ENCODE measurements at places on chromosomes 3 and 15.
A peak's percentile ranks its signal among the peaks of the same experiment; 100 is the strongest.

GRCh38 chr3:173622166-173622565 lies 224.6 kb downstream of the NLGN1 start:
- no peak for DNase-seq

- DNase-seq, result no peak
Measured at GRCh38 chr3:32794487-32795308, 23.1 kb upstream of the TRIM71 start.

GRCh38 chr3:115284980-115285379 lies 137.9 kb upstream of the ZBTB20 start:
- no peak for DNase-seq

DNA sequence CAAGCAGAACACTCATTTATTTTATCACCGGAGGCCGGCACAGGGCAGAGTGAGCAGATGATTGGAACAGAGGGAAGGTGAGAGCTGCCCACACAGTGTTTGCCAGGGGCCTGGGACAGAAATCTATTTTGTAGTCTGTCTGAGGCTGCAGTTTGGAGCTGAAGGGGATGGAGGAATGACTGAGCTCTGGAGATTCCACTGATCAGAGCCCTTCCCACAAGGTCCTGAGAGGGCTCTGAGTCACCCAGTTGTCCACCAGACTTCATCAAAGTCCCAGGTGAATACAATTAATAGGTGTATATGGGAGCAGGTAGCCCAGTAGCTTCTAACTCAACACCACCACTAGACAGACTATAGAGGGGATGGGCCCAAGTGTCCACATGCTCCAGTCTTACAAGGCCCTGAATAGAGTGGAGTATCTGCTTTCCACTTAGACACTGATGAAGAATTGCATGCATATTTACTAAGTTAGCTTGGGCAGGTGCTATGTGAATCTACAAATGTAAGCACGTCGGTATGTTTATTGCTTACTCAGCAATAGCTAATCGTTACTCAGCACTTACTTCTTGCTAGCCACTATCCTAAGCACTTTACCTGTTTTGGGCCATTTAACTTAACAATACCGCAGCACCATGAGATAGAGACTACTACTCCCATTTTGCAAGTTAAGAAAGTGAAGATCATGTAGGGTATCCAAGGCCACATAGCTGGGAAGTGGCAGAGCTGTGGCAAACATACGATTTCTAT lies 2.7 kb upstream of the STARD5 start:
- no peak for DNase-seq

DNA sequence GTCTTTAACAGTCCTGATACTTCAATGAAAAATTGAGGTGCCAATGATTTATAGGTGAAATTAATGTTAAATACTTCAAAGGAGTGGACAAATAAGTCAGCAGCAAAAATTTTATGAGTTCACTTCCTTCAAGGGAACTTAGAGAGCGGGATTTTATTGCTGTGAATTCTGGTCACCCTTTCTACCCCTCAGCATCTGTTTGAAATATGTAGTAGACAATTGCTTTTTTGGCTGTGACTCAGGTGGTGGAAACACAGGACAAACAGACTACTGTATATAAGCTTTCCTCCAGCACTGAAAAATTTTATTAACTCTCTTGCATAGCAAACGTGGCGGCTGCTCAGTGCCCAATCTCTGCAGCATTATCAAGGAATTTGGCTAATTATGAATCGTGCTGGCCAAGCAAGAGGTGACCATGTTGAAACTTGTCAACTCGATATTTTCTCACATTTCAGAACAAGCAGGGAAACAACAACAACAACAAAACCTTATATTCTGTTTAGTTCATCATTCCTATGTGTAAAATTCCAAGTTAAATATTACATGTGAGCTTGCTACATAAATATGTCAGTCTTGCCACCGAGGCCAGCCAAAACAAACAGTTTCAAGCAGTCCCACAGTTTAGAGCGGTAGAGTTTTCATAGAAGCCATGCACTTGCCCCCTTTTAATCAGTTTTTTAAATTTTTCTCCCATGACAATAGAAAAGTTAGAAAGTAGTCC lies 420.2 kb downstream of the FOXP1 start:
- DNase-seq, result no peak

GRCh38 chr3:190301591-190301990 lies 20.7 kb downstream of the CLDN1 start:
- no peak for DNase-seq

GRCh38 chr3:29183346-29184087 lies 97.4 kb upstream of the RBMS3 start:
- DNase-seq, result no peak

DNA sequence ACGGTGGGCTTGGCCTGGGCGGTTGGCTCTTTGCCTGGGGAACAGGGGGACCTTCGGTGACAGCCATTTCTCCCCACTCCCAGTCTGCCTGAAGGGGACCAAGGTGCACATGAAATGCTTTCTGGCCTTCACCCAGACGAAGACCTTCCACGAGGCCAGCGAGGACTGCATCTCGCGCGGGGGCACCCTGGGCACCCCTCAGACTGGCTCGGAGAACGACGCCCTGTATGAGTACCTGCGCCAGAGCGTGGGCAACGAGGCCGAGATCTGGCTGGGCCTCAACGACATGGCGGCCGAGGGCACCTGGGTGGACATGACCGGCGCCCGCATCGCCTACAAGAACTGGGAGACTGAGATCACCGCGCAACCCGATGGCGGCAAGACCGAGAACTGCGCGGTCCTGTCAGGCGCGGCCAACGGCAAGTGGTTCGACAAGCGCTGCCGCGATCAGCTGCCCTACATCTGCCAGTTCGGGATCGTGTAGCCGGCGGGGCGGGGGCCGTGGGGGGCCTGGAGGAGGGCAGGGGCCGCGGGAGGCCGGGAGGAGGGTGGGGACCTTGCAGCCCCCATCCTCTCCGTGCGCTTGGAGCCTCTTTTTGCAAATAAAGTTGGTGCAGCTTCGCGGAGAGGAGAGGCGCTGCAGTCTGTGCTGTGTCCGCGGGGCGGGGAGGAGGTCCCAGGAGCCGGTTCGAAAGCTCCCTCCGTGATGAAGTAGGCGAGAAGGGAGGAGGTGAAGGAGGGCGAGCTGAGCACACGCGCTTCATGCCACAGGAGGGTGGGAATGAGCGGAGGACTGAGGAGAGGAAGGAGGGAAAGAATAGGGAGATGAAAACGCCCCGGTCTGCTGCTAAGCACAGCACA lies 9.6 kb downstream of the CLEC3B start:
- DNase-seq, result peak; percentile 57

DNA sequence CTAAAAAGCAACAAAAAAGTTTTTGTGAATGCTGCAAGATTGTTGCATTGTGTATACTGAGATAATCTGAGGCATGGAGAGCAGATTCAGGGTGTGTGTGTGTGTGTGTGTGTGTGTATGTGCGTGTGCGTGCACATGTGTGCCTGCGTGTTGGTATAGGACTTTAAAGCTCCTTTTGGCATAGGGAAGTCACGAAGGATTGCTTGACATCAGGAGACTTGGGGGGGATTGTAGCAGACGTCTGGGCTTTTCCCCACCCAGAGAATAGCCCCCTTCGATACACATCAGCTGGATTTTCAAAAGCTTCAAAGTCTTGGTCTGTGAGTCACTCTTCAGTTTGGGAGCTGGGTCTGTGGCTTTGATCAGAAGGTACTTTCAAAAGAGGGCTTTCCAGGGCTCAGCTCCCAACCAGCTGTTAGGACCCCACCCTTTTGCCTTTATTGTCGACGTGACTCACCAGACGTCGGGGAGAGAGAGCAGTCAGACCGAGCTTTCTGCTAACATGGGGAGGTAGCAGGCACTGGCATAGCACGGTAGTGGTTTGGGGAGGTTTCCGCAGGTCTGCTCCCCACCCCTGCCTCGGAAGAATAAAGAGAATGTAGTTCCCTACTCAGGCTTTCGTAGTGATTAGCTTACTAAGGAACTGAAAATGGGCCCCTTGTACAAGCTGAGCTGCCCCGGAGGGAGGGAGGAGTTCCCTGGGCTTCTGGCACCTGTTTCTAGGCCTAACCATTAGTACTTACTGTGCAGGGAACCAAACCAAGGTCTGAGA lies 4.7 kb downstream of the BHLHE40 start:
- peak; percentile 40 for DNase-seq

GRCh38 chr15:38549222-38549621 lies 15.4 kb downstream of the RASGRP1 start:
- DNase-seq, result no peak

- no peak for DNase-seq
Measured at GRCh38 chr3:93989241-93989640, 9.3 kb downstream of the ARL13B start.

GRCh38 chr3:189766416-189766815 lies 135.2 kb downstream of the TP63 start:
- DNase-seq, result no peak

GRCh38 chr15:72117486-72118016 lies 399 bp downstream of the MYO9A start:
- no peak for DNase-seq

- DNase-seq, result no peak
Measured at GRCh38 chr3:171058058-171058457, 31.5 kb upstream of the SLC2A2 start.

GRCh38 chr3:64082411-64082810 lies 59.1 kb upstream of the PSMD6 start:
- DNase-seq, result no peak

- no peak for DNase-seq
Measured at GRCh38 chr15:83538682-83539081, 91.5 kb downstream of the SH3GL3 start.

DNA sequence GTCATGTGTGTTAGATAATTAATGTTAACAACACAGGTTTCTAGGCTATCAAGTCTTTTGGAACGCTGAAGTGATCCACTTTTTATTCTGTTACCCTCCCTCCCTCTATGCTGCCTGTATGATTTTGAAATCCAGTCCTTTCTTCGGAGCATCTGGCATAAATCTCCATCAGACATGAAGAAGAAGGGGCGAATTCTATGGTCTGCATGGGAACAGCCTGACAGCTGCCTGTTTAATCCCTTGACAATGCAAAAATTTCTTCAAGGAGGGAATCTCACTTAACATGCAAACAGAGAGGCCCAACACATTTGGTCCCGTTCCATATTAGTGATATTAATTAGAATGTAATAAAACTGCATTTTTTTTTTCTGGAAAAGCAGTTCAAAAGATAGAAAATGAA lies 145.2 kb downstream of the VGLL3 start:
- DNase-seq, result no peak

GRCh38 chr15:89071471-89071870 lies 16.8 kb upstream of the ABHD2 start:
- no peak for DNase-seq

Measured in ovary (tissue), 10 donors.